ENCODE measurements at places on chromosomes 1 and 21.

DNA sequence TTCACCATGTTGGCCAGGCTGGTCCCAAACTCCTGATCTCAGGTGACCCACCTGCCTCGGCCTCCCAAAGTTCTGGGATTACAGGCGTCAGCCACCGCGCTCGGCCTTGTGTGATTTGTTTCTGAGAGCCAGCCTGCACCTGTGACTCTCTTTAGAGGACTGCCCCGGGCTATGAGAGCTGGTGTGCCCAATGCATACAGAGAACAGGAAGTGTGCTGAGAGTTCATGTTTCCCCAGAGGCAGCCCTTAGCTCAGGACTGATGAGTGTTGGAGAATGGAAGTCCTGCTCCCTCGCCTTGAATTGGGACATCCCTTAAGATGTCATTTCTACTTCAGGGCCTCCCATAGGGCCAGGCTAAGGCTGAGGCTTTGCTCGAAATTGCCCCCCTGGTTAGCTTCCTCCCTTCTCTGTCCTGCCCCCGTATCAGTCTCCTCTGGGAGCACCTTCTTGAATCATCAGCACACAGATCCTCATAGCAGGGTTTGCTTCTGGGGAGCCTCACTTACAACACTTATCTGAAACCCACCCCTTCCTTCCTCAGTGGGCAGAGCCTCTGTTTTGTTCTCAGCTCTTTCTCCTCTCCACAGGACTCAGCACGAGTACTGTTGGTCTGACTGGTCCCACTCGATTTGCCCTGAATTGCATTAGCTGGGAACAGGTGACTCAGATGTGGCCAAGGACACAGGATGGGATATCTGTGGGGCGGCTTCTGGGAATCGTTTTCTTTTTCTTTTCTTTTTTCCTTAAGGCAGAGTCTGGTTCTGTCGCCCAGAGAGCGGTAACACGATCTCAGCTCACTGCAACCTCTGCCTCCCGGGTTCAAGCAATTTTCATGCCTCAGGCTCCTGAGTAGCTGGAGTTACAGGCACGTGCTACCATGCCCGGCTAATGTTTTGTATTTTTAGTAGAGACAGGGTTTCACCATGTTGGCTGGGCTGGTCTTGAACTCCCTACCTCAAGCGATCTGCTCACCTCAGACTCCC lies 80.1 kb downstream of the UBIAD1 start:
- peak; percentile 11 for DNase-seq

GRCh38 chr21:43866659-43867331 lies 1.8 kb downstream of the AGPAT3 start:
- no peak for DNase-seq

GRCh38 chr1:111030590-111030989 lies 66.9 kb upstream of the LRIF1 start:
- DNase-seq: peak; percentile 63

GRCh38 chr1:168136709-168137514 lies at the start of gene GPR161:
Gene GPR161, minus strand, starts transcription at chr1:168136930. Its CDS starts 32,080 bp downstream, at chr1:168104850.
- DNase-seq: no peak

GRCh38 chr1:239833723-239834122 lies 258.0 kb upstream of the FMN2 start:
- no peak for DNase-seq

- DNase-seq: no peak
Observed at GRCh38 chr1:145961425-145962156, 2.8 kb downstream of the ANKRD34A start.

DNA sequence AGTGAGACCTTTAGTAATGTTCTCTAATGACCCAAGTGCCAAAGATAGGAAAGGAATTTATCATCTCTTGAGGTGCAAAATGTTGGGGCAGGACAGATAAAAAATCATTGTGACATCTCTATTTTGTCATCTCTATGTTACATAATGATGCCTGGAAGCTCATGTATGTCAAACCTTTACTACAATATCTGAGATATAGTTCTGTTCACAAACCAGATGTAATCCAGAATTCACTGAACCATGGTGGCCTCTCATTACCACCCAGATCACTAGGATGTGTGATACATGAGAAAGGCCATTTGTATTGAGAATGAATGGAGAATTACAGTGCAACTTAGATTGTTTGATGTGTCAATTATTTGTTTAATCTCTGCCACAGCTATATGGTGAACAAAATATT lies 22.0 kb upstream of the KCTD3 start:
- no peak for DNase-seq

- DNase-seq: no peak
Observed at GRCh38 chr1:10302416-10302815, 92.0 kb downstream of the KIF1B start.

- DNase-seq: peak; percentile 58
Observed at GRCh38 chr1:206089341-206089740, 27.8 kb downstream of the AVPR1B start.

- DNase-seq: no peak
Observed at GRCh38 chr1:52899445-52899894, 22.1 kb downstream of the ECHDC2 start.

DNA sequence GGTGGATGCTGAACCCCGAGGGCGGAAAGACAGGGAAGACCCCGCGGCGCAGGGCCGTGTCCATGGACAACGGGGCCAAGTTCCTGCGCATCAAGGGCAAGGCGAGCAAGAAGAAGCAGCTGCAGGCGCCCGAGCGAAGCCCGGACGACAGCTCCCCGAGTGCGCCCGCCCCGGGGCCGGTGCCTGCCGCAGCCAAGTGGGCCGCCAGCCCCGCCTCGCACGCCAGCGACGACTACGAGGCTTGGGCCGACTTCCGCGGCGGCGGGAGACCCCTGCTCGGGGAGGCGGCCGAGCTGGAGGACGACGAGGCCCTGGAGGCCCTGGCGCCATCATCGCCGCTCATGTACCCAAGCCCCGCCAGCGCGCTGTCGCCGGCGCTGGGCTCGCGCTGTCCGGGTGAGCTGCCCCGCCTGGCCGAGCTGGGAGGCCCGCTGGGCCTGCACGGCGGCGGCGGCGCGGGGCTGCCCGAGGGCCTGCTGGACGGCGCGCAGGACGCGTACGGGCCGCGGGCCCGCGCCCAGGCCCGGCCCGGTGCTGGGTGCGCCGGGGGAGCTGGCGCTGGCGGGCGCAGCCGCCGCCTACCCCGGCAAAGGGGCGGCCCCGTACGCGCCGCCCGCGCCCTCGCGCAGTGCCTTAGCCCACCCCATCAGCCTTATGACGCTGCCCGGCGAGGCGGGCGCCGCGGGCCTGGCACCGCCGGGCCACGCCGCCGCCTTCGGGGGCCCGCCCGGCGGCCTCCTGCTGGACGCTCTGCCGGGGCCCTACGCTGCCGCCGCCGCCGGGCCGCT lies 20.7 kb downstream of the FOXO6 start:
- DNase-seq: peak; percentile 9

GRCh38 chr1:42983253-42983652 lies 24.6 kb upstream of the SLC2A1 start:
- DNase-seq: no peak
